Endothelial cell (in vitro differentiated cells): ENCODE measurements at places on chromosomes 12 and 14.

DNA sequence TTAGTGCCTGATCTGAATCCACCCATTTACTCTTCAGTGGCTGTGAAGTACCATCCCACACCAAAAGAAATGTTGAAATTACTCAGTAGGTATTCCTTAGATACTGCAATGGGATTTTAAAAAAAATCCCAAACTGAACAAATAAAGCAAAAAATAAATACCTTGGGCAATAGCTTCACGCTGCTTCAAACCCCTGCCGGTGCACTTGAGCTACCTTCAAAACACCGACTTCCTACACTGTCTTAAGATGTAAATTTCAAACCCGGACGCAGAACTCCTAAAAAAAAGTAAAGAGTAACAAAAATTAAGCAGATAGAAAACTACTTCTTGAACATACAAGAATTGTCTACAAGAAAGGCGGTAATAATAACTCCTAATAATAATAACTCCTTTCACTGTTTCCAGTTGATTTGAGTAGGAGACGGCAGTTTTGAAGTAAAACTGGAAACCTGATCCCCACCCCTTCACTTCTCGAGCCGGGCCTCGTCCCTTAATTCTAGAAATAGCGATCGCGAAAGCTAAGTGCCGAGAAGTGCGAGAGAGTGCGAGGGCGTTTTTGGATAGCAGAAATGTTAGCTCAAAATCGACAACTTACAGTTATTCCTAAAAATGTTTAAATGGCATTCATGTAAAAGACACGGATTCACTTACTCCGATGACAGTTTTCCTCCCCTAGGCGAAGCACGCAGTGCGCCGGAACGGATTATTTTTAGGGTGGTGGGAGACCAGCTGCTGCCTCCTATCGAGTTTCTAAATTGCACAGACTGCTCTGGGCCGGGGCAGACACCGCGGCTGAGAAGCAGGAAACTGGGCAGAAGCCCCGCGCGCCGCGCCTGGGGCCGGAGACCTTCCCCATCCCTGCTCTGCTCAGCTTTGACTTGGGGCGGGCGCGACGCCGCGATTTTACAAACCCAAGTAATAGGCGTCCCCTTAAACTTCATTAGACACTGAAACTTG lies at the start of gene ABCC9:
TSS of gene ABCC9 (minus strand) at position 878 of the 957 bp plus-strand sequence. CDS start 4,752 bp downstream, outside the sequence.
- DNase-seq, result peak; percentile 63

DNA sequence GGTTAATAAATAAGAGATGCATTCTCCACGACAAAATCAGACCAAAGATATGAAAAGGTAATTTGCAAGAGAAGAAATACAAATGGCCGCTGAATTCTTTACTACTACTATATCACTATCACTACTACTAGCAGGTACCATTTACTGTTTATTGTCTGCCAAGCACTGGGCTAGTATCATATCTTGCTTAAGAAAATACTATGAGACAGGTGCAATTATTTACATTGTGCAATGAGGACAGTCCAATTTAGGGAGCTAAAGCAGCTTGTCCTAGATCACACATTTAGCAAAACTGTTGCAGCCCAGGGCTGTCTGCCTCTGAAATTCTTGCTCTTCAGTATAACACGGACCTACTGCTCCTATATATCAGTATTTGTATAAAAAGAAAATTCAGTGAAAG lies 52.8 kb downstream of the CRADD start:
- DNase-seq, result no peak

DNA sequence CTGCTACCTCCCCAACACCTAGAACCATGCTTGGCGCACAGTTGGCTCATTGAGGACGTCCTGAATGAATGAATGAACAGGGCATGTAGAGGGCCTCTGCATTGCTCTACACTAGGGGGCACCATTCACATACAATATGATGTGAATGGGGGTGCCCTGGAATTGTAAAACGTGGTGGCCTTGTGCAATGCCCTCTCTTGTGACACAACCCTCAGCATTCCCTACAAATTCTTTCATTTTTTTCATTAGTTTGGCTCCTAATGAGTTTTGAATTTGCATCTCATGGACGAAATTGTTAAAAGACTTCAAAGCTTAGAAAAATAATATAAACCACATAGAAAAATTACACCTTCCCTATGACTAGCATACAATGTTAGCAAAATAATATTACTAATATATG lies 2.3 kb upstream of the DIO2 start:
- DNase-seq, result peak; percentile 64

GRCh38 chr12:14954269-14954668 lies 7.1 kb downstream of the ARHGDIB start:
- DNase-seq, result no peak

- DNase-seq, result no peak
These were observed 25.6 kb downstream of the NDUFA12 start for GRCh38 chr12:94977766-94978468.

- no peak for DNase-seq
These were observed 74.6 kb downstream of the PPP2R5C start for GRCh38 chr14:101836135-101836534.

GRCh38 chr12:29519585-29520182 lies 22.2 kb upstream of the OVCH1 start:
- DNase-seq, result peak; percentile 40

DNA sequence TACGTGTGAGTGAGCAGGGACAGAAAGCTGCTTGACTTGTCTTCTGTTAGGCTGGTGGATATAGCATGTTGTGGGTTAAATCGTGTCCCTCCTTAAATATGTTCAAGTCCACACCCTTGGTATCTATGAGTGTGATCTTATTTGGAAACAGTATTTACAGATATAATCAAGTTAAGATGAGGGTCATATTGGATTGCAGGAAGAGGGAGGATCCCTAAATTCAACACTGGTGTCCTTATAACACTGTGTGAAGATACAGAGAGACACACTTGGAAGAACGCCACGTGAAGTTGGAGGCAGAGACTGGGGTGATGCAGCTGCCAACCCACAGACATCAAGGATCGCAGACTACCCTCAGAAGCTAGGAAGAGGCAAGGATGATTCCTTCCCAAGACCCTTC lies 275.2 kb upstream of the SSTR1 start:
- DNase-seq, result no peak

DNA sequence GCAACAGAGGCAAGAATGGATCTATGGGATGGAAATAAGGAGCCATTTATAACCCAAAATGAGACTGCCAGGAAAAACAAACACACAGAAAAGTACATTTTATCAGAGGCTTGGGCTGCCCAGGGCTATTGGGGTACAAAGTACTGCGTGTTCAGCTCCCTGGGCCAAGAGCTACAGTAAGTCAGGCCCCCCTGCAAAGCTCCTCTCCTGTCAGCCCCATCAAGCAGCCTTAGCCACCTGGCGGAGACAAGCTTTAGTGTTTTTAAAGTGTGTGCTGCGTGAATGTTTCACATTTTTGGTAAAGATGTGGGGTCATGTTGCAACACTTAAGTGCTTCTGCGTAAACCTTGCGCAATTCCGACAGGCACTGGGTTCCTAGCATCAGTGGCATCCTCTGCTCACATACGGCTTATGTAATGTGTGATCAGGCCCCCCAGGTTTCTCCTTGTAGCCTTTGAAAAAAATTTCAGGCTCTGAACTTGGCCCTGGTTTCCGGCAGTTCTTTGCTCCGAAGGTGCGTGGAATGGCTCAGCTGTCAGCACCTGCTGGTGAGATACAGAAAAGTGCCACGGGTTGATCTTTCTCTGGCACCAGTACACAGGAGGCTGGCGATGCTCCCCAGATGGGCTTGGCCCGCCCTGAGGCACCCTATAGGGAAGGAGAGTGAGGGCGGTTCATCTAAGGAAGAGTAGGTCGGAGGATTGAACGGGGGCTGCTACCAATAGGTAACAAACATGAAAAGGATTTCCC lies 198.7 kb upstream of the EEA1 start:
- no peak for DNase-seq

DNA sequence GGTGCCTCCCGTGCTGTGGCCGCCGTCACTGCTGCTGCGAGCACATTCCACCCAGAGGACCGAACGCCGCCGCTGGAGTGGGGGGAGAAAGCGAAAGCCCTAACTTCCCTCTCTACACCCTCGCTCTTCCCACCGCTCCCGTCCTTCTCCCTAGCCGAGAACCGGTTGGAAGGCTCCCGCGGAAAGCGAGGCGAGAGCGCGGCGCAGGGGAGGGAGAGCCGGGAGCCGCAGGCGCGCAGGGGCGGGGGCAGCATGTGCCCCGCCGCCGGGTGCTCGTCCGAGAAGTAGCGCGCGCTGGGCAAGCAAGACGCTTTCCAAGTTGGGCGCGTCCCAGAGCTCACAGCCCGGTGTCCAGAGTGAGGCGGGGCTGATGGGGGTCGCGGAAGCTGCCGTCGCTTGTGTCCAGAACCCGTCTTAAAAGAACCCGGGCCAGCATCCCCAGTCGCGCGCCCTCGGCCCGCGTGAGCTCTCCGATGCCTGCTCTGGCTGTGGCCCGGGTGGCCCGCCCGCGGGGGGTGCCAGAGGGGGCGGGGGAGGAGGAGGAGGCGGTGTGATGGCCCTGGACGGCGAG lies at the start of gene TRHDE:
TSS of gene TRHDE (plus strand) at position 280 of the 571 bp plus-strand sequence. CDS start at position 554, 274 bp downstream.
- DNase-seq, result peak; percentile 46

GRCh38 chr12:74490390-74491064 lies 47.1 kb upstream of the ATXN7L3B start:
- no peak for DNase-seq
